Stimulated activated CD4-positive, alpha-beta T cell treated with anti-CD3 and anti-CD28 coated beads, Interleukin-2, amount 100 ng/mL, for 48 hours (primary cell): ENCODE measurements at places on chromosomes 2 and 18.

GRCh38 chr2:34104601-34105000 is 505.5 kb upstream of the FAM98A start:
- DNase-seq = no peak

GRCh38 chr2:144358979-144359541 is 160.9 kb downstream of the ZEB2 start:
- no peak for DNase-seq

GRCh38 chr18:62811674-62812073 is 96.3 kb downstream of the PHLPP1 start:
- no peak for DNase-seq

DNA sequence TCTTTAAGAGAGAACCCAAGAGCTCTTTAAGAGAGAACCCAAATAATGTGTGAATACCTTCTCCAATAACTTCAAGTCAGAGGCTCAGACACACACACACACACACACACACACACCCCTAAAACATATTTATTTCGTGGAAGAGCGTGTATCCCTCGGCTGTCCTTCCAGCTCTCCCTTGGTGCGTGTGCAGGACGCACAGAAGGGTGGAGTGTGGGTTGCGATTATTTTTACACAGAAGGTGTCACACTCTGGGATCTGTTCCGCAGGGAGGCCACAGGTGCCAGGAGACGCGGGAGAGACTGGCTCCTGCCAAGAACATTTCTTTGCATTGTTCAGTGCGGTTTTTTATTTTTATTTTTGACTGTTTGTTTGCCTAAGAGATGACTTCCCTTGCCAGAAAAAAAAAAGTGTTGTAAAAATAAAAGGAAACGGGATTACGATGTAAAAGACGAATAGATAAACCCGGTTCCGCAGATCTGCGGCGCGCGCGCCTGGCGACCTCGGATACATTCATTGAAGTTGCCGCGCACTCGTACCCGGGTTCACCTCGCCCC is 47.3 kb upstream of the ATP6V1B1 start:
- DNase-seq = no peak

DNA sequence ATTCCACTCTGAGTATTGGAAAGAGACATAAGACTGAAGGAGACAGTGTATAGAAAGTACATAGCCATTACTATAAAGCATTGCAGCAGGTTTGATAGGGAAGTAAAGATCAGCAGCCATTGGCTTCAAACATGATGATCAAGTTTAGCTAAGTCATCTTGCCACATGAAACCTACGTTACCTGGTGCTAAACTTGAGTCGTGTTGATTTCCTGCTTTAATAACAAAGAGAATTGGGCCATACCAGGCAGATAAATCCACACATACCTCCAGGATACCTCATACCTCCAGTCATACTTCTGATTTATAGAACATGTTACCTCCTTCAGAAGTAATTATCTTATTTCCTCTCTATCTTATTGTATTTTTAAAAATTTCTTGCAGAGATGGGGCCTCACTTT is 10.3 kb upstream of the KYNU start:
- DNase-seq = no peak

DNA sequence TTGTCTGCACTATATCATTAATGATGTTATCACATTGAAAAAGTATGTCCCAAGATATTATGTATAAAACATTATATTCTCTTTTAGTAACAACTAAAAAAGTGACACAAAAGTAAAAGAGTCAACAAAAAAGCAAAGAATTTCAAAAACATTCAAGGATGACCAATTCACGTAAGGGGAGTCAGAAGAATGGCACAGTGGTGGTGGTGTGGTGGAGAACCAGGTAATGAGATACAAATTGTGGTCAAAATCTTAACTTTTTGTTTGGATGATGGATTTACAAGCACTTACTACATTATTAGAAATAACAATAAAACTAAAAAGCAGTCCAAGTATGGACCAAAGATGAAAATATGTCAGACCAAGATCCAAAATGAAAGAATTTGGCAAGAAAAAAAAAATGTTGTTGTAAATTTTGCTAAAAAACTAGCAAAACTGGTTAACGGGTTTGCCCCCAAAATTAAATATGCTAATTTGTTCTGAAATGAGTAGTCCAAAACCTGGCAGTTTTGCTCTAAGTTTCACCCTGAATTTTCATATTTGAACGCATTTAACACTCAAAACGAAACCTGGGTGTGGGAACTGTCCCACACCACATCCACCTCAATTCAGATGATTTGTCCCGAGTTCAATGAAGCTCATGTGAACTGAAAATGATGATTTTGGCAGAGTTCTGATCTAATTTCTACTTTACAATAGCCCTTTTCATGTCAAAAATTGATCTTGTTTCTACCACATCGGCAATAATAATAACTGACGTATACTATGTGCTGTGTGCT is 135.8 kb downstream of the IKZF2 start:
- DNase-seq = peak; percentile 21

- DNase-seq = no peak
Measured at GRCh38 chr2:39033980-39034379, 86.9 kb downstream of the SOS1 start.

GRCh38 chr2:45889620-45890370 is 238.3 kb downstream of the PRKCE start:
- no peak for DNase-seq

GRCh38 chr2:156215656-156216055 is 116.9 kb downstream of the NR4A2 start:
- no peak for DNase-seq

DNA sequence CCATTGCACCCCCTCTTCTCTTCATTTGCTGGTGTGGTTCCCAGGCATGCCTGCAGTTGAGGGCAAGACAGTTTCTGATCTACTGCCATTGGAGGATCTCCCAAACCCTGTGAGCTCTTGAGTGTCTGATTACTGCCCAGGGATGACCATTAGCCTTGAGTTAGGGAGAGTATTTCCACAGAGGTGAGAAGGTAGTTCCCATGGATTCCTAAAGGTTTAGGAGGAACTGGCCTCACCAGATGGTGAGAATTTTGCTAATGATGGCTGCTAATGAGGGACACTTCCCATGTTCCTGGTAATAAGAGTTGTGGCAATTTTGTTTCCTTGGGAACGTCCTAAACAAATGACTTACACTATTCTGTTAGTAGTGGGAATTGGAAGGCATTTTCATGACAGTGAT is 42.5 kb downstream of the PTPRM start:
- no peak for DNase-seq

DNA sequence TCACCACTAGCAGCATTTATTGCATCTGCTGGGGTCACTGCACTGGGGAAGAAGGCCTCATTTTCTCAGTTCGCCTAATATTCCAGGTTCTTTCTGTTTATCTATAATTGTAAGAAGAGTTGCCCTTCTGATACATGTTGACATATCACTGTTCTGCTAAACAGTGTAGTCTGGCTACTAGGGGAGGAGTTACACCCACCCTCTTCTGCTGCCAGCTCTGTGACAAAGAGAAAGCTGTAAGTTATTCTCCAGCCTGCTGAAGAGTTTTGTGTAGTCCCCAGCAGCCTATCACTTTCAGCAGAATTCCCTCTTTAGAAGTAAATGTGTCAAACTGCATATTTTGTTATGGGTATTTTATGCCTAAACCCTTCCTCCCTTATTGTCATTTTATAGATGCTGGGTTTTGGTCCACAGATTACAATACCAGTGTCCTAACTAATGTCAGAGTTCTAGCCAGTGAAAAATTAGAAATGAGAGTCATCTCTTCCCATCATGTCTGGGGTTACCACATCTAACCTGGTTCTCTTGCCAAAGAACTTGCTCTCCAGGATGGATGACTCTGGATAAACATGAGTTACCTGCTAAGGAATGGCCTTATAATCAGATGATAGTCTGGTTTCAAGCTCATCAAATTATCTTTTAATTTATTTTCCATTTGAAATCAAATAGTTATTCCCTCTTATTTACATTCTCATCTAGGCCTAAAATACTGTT is 5.6 kb upstream of the MBOAT2 start:
- no peak for DNase-seq

- DNase-seq = no peak
Measured at GRCh38 chr2:191866195-191866594, 19.3 kb upstream of the CAVIN2 start.

DNA sequence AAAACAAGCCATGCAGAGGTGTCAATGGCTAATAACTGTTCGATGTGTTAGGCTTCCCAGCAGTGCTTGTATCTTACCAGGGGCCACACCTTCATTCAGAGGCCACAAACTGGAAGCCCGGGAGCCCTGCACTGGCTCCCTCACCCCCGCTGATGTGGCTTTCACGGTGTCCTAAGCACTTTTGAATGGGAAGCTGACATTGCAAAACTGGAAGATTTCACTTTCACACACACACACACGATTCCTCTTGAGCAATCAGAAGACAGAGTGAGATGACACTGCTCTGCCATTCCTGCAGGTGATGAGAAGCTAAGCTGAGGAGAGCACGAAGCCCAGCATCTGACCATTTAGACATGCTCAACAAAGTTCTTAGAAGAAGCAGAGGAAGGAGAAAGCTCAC is 8.6 kb upstream of the ZNF407 start:
- DNase-seq = no peak

- no peak for DNase-seq
Measured at GRCh38 chr2:110149330-110150220, 34.0 kb upstream of the MALL start.

GRCh38 chr2:177433402-177433801 is 40.8 kb downstream of the AGPS start:
- DNase-seq = no peak

GRCh38 chr18:53544917-53545316 is 679.6 kb downstream of the MBD2 start:
- no peak for DNase-seq

- no peak for DNase-seq
Measured at GRCh38 chr2:14951569-14952285, 319.2 kb downstream of the LRATD1 start.

DNA sequence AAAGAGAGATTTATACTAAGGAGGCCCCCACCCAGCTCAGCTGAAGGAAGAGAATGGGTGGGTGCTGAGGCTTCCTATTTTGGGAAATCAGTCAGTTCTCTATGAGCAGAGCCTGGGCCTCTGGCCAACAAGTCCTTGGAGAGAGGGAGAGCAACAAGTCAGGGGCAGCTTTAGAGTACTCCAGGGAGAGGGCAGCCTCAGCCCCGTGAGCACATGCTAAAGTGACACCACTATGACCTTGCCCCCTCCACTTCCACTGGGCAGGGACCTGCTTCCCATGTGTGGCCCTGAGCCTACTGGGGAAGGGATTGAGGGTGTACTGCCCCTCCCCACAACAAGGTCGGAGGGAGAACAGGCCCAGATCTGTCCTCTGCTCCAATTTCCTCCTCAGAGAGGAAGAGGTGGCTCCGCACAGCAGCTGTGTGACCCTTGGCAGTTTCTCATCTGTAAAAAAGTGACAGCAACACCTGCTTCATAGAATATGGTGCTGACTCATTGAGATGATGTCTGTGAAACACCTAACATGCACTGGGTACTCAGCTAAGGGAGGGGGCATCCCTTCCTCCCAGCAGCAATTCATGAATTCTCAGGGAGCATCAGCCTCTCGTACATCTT is 72.9 kb downstream of the CLHC1 start:
- no peak for DNase-seq

DNA sequence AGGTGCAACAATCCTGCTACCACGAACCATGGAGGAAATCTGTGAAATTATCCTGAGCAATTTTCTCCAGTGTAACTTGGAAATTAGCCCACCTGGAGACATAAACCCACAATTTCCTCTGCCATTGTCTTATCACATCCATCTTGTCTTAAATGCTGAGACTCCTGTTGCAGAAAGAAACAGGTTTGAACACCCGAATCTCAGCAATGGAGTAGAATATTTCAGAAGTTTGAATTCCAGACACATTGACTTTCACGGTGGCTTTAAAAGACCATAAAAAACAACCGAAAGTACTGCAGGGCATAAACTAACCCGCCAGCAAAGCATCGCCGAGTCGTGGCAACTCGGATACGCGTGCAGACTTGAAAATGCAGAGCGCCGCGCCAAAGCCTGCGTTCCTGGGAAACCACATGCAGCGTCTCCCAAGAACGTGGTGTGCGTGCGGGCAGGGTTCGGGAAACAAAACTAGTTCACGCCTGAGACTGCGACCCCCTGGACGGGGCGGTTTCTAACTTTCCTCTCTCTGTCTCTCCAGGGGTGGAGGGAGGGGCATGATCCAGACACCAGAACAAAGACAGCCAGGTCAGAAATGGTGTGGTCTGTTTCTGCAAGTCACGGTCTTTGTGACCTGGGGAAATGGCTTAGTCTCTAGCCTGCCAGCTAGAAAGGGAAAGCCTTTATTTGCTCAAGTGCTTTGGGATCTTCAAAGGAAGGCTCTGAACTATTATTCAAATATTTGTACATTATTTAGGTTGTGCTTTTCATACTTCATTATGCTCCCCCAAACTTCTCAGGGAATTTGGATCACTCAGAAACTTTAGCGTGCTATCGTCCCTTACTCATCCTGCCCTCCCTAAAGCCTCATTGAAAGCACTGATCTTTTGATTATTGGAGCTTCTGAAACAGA is 26.9 kb upstream of the KCTD1 start:
- no peak for DNase-seq

- DNase-seq = no peak
Measured at GRCh38 chr2:167386694-167387093, 498.4 kb downstream of the XIRP2 start.

GRCh38 chr2:805664-806063 is 128.5 kb upstream of the TMEM18 start:
- no peak for DNase-seq

DNA sequence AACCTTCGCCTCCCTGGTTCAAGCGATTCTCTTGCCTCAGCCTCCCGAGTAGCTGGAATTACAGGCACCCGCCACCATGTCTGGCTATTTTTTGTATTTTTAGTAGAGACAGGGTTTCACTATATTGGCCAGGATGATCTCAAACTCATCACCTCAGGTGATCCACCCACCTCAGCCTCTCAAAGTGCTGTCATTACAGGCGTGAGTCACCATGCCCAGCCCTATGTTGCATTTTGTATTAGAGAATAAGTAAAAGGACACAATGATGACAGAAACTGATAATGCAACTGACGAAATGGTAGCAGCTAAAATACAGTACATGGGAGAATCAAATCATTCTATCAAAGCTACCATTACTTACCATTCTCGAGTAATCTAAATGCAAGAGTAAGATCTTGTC is 276.7 kb downstream of the DSEL start:
- no peak for DNase-seq

GRCh38 chr2:143686585-143687164 is 557.5 kb downstream of the ARHGAP15 start:
- no peak for DNase-seq
